HS-5 (cell line): ENCODE measurements at places on chromosomes 1 and 21.

GRCh38 chr1:79976287-79976686 lies 969.8 kb upstream of the ADGRL4 start:
- no peak for DNase-seq

DNA sequence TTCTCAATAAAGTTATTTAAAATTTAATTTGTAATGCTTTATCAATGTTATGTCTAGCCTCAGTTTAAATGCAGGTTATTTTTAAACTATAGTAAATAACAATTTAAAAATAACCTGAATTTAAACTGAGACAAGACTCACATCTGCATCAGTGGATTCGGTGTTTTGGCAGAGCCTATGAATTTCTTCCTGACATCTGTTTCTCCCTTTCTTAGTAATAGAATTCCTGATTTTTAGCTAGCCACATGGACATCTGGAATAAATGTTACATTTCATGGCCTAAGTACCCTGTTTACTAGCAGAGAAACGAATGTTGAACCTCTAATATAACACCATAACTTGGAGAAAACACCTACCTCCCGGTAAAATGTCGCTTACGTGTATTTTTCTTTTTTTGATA lies 1141.6 kb upstream of the ADGRL2 start:
- no peak for DNase-seq

GRCh38 chr1:94986783-94987182 lies 59.9 kb upstream of the CNN3 start:
- no peak for DNase-seq

DNA sequence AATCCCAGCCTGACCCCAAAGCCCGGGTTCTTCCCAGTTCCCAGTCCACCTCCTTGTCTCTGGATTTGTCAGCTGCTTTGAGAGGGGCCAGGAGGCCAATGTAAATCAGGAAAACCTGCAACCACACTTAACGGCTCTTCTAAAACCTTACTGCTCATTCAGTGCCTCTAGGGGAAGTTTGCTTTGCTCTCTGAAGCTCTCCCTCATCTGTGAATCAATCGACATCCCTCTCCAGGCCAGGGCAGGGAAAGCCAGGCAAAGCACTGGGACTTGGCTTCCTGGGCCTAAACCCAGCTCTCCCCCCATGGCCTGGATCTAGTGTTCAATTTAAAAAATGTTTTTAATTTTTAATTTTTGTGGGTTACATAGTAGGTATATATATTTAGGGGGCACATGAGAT lies 9.3 kb downstream of the NKAIN1 start:
- no peak for DNase-seq

DNA sequence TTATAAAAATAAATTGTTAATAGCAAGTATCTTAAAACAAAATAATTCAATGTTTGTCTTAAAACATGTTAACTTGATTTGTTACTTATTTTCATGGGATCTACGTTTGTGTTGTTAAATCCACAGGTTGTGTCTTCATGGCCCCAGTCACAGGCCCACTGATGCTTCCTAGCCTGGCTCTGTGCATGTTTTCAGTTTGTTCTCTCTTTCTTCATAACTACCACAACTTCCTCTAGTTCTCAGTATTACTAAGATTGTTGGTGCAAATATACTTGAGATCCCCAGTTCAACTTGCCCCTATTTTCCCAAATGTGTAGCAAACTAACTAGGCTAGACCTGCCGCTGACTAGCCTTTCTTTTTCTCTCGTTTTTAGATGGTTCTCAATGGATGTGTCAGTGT lies 250.5 kb downstream of the NRIP1 start:
- no peak for DNase-seq

DNA sequence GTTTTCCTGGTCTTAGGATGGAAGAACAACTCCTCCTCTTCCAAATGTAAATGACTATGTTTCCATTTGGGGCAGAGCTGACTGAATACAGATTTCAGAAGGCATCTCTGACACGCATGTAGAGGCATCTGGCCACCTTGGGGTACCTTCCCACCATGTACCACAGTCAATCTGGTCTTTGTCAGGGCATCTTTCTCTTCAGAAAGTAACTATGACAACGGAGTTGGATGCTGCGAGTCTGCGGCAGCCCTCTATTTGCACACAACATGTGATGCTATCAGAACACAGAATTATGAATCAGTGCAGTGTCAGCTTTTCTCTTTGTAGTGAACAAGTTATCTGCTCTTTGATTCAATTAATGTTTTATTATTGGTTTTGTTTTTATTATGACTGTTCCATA lies 94.7 kb downstream of the TSEN15 start:
- no peak for DNase-seq

GRCh38 chr1:94383966-94384408 lies 34.2 kb upstream of the ABCD3 start:
- DNase-seq, result no peak

DNA sequence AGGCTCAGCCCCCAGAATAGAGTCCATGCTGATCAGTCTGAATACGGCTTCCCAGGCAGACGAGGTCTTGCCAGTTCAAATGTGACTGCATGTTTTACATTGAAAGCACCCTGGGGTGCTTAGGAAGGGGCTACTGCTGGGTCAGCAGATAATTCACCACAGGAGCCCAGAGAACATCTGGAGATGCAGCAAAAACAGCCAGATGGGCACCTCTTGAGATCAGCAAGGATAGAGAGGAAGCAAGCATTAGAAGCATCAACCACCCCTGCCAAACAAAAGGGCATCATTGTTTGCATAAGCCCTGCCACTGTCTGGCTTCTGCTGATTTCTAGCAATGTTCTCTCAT lies 403.1 kb downstream of the RRAGC start:
- DNase-seq, result no peak

GRCh38 chr1:154178911-154179811 lies 12.7 kb downstream of the TPM3 start:
- DNase-seq, result no peak

GRCh38 chr1:95388031-95388430 lies 154.0 kb downstream of the RWDD3 start:
- DNase-seq, result no peak

DNA sequence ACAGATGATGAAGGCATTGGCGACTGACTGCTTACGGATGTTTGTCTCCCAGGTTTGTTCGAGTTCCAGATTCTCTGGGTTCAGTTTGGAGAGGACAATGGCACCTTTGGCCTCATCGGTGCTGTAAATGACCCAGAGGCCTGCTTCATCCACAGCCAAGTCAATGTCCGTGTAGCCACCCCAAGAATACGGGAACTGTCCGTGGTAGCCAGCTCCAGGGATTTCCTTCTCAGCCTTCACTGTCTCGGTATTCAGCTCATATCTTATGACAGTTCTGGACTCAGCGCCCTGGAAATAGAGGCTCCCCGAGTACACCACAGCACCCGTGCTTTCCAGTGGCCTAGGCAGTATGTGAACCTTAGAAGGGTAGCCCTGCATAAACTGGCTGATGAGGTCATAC lies 14.1 kb downstream of the MYOCOS start:
- DNase-seq, result no peak

- no peak for DNase-seq
Observed at GRCh38 chr1:169031566-169032224, 74.8 kb upstream of the ATP1B1 start.

DNA sequence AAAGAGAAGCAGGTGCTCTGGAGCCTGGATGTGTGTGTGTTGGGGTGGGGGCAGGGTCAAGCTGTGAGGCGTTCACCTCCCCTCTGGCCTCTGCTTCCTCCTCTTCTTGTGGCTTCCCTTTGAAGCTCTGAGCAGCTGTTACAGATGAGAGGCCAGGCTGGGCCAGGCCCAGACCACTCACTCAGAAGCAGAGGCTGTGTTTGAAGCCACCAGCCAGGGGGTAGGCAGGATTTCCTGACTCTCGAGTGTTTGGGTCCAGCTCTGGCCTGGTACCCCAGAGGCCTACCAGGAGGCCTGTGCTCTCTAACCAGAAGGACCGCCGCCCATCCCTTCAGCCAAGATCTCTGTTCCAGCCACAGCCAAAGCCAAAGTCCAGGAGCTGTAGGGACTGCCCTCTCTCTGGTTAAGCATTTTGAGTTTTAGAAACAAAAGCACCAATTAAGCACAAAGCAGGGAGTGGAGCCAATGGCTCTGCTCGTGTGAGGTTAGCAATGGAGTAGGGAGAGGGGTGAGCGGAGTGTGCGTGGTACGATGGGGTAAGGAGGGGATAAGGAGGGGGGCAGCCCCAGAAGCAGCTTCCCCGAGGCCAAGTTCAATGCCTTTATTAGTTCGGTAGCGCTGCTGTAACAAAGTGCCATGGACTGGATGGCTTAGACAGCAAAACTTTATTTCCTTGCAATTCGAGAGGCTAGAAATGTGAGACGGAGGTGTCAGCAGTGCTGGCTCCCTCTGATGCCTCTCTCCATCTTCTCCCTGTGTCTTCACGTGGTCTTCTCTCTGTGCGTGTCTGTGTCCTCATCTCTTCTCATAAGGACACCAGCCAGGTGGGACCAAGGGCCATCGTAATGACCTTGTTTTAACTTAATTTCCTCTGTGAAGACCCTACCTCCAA lies 20.5 kb downstream of the RCSD1 start:
- DNase-seq, result no peak

- DNase-seq, result no peak
Observed at GRCh38 chr1:85898861-85899260, 190.6 kb upstream of the ZNHIT6 start.

GRCh38 chr1:223202376-223203033 lies 59.5 kb upstream of the TLR5 start:
- DNase-seq, result no peak

DNA sequence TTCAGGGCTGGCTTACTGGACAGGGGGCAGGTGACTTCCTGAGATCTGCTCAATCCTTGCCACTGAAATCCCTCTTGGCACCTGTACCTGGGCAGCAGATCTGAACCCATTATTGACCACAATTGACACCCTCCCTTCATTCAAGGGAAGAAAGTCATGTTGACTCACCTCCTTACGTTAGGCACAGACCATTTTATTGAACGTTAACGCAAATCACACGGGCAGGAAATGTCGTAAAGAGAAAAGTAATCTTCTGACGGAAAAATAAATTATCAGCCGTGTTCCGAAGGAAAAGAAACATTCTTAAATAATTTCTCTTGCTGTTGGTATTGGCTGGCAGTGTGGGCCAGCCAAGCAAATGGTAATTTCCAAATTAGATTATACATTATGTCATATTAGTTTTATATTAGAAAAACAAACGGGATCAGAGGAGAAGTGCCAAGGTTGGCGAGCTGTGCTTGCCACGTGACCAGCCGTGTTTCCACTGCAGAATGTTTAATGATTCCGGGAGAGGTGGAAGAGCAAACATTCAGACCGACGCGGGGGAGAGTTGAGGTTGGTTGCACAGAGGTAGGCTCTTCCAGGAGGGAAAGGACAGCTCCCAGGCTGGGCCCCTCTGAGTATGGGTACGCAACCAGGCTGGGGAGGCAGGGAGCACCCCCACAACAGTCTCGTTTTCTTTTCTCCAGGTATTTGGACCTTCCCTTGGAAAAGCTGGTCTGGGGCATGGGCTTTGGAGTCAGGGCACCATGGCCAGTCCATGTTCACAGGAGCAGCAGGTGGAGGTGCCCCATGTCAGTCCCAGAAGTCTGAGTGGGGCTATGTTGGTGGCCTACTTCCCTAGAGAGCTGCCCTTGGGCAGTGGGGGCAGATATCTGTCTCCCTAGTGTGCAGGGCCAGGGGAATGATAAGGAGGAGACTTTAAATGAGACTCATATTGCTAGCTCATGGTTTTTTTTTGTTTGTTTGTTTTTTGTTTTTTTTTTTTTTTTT lies 121.1 kb downstream of the FOXD2 start:
- no peak for DNase-seq

DNA sequence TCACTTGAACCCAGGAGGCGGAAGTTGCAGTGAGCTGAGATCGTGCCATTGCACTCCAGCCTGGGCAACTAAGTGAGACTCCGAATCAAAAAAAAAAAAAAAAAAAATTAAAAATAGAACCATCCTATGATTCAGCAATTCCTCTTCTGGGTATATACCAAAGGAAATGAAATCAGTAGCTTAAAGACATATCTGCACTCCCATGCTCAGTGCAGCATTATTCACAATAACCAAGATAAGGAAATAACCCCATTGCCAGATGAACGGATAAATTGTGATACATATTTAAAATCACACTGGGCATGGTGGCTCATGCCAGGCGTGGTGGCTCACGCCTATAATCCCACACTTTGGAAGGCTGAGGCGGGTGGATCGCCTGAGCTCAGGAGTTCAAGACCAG lies 23.8 kb downstream of the ALDH9A1 start:
- no peak for DNase-seq

GRCh38 chr1:50980505-50980904 lies 10.5 kb downstream of the CDKN2C start:
- no peak for DNase-seq

DNA sequence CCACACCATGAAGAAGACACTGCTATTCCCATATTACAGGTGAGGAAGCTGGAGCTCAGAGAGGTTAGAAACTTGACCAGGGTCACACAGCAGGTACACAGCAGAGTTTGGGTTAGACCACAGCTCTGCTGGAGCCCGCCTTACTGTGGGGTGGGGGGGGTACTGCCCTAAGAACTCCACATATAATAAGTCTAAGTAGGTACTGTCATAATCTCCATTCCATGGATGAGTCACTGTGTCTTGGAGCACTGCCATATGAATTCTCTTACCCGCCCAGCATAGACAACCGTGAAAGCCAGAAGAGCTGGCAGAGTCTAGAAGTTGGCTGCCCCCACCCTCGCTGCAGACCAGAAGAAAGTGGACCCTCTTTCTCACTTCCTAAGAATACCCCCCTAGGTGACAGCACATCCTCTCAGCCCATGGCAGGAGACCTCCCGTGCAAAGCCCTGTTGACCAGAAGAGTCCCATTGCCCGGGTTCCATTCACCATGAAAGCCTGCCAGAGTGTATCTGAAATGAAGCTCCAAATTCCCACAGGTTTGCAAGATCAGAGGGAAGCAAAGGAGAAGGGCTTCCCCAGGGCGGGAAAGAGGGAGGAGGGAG lies 5.2 kb upstream of the PLA2G2D start:
- DNase-seq, result peak; percentile 68

GRCh38 chr1:247421074-247421473 lies 5.1 kb downstream of the NLRP3 start:
- no peak for DNase-seq

GRCh38 chr1:98677288-98677687 lies 15.8 kb downstream of the SNX7 start:
- DNase-seq, result peak; percentile 67

DNA sequence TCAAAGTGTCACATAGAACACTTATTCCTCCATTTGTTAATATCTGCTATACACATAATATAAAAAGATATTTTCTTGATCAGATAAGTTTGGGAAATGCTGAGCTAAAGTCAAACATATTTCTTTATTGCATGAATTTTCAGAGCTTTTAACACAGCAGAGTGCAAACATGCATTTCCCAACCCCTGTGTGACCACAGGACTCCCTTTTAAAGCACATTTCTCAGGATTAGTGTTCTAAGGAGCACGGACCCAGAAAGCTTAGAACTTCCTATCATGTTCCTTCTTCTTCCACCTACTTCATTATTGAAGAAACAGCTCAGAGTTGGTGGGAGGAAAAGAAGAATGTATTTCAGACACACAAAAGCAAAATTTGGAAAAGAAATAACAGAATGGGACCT lies 109.1 kb upstream of the CDC42BPA start:
- no peak for DNase-seq

- DNase-seq, result no peak
Observed at GRCh38 chr1:227938911-227939790, 8.6 kb downstream of the WNT9A start.

GRCh38 chr1:30778154-30778978 lies 20.8 kb upstream of the LAPTM5 start:
- peak; percentile 44 for DNase-seq
